ENCODE measurements at places on chromosomes 3 and 15.

- peak overlapping the region; percentile 87 for H3K27ac ChIP-seq
- DNase-seq = no peak
- peaks cover 99% of the 10 kb centered on the region for H3K36me3 ChIP-seq
- peak overlapping the region; percentile 23 for H3K4me3 ChIP-seq
- no peaks in the 10 kb centered on the region for H3K27me3 ChIP-seq
- H3K4me1 ChIP-seq = peaks cover 96% of the 10 kb centered on the region
Observed at GRCh38 chr3:18403061-18403460, 22.1 kb downstream of the SATB1 start.

DNA sequence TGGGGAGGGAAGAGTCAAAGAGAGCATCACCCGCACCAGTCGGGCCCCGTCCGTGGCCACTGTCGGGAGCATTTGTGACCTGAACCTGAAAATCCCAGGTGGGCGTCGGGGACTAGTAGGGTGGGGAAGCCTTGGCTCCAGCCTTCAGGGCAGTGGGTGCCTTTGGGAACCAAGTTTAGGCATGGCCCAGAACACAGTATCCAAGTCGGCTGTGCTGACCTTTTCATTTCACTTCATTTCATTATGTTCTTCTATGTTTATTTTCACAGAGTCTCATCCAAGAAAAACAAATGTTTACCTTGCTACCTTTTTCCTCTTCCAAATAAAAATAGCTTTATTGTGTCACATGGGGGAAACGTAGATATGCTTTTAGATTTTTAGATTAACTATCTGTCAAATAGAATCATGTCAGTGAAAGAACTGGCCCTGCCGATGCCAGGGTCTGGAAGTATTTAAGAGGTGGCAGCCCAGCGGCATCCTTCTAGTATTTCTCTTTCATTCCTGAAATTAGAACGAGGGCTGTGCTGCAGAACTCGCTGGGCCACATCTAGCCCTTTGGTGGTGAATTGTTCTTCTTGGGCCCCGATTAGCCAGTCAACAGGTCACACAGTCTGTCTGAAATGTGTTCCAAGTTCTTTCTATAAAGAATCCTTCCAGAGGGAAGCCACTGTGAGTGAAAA lies 60.5 kb downstream of the DNASE1L3 start:
- H3K27ac ChIP-seq = no peak overlapping the region
- no peak overlapping the region for H3K4me3 ChIP-seq
- H3K27me3 ChIP-seq = no peaks in the 10 kb centered on the region

- no peak for DNase-seq
- H3K27ac ChIP-seq = no peak overlapping the region
Observed at GRCh38 chr3:11724615-11725339, 81.1 kb upstream of the VGLL4 start.

- no peak overlapping the region for H3K4me3 ChIP-seq
- H3K4me1 ChIP-seq = no peaks in the 10 kb centered on the region
- H3K27ac ChIP-seq = no peak overlapping the region
- peaks cover 6% of the 10 kb centered on the region for H3K27me3 ChIP-seq
- DNase-seq = no peak
- H3K36me3 ChIP-seq = no peaks in the 10 kb centered on the region
Observed at GRCh38 chr3:36606871-36607765, 157.2 kb downstream of the DCLK3 start.

GRCh38 chr3:71565976-71566375 lies 17.6 kb downstream of the FOXP1 start:
- no peak overlapping the region for H3K4me3 ChIP-seq
- H3K36me3 ChIP-seq = peaks cover 16% of the 10 kb centered on the region
- H3K4me1 ChIP-seq = peaks cover 7% of the 10 kb centered on the region

- H3K36me3 ChIP-seq = no peaks in the 10 kb centered on the region
- no peak overlapping the region for H3K4me3 ChIP-seq
- no peaks in the 10 kb centered on the region for H3K4me1 ChIP-seq
Observed at GRCh38 chr15:68715111-68715510, 105.6 kb downstream of the ANP32A start.

DNA sequence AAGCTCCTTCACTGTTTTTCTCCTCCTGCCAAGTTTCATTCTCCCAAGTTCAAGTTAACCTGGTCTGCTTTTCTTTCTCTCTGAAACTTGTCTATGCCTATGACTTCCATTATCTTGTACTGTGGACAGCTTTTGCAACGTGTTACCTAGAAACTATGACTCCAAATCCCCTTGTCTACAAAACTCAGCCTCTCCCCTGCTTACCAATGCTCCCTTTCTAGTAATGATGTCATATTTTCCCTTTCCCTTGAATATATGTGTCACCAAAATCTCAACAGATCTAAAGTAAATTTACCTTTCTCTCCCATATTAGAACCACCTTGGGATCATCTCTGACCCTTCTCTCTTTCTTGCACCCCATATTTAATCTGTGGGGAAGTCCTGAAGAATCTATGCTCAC lies 10.5 kb upstream of the ABHD2 start:
- DNase-seq = no peak
- H3K4me1 ChIP-seq = peaks cover 29% of the 10 kb centered on the region
- H3K36me3 ChIP-seq = no peaks in the 10 kb centered on the region
- H3K4me3 ChIP-seq = no peak overlapping the region
- no peaks in the 10 kb centered on the region for H3K27me3 ChIP-seq
- H3K27ac ChIP-seq = peak overlapping the region; percentile 54

- H3K4me1 ChIP-seq = no peaks in the 10 kb centered on the region
- no peak overlapping the region for H3K27ac ChIP-seq
- peaks cover 11% of the 10 kb centered on the region for H3K27me3 ChIP-seq
- no peak overlapping the region for H3K4me3 ChIP-seq
- no peaks in the 10 kb centered on the region for H3K36me3 ChIP-seq
Observed at GRCh38 chr15:34124651-34125050, 22.8 kb downstream of the PGBD4 start.

DNA sequence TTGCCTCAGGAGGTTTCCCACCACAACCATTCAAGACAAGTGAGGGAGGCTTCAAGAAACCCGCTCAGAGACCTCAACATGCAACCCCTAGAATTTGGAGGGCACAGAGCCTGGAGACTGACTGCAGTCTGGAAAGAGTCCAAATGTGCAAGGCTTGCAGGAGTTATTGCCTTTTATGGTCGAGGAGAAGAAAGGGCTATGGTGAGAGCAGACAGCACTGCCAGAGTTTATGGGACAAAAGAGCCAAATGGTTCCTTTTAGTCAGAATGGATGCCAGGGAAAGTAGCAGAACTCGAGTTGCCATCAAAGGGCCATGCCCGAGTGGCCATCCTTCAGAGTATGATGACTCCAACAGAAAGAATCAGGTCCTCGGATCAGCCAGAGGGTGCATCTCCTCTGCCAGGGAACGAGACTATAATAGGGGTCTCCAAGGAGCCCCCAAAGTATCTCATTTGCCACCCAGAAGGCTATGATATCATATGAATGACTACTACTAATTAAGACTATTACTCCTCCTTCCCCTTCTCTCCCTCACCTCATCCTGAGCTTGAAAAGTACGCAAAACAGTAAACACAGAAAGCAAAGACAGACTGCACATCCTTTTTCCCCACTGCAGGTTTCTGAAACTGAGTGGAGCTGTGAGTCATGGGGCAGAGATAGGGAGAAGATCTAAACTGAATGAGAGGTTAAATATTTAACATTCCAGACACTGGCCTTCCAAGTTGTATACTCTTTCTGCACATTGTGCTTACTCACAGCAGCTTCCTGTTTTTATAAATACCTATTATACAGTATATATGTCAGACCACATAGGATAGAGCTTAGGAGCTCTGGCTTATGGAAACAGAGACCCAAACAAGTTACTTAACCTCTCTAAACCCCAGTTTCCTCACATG lies 33.9 kb upstream of the TMCO5A start:
- no peak for DNase-seq
- H3K4me3 ChIP-seq = no peak overlapping the region
- H3K27ac ChIP-seq = no peak overlapping the region
- H3K27me3 ChIP-seq = peaks cover 10% of the 10 kb centered on the region

DNA sequence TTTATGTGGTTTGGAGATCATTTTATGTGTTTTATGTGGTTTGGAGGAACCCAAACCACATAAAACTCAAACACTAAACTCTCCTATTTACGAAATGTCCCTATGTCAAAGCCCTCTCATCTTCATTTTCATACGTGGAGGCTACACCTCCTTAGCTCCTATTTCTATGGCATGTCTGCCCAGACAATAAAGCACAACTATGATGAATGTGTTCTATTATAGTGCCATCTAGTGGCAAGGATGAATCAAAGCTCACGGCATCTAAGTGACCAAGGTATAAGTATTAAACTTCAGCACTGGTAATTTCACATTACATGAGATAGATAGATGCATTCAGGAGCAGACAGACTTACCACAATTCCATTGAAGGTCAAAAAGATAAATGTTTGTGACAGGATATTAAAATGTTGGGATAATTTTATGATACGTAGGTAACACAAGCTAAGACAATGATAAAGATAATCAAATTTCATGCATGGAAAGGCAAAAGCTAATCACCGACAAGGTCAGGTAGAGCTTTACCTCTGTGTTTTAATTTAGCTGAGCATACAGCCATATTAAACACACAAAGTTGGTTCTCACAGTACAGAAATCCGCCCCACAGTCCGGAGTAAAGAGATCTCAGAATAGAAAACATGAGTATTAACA lies 130.6 kb upstream of the FHIT start:
- DNase-seq = no peak
- no peak overlapping the region for H3K4me3 ChIP-seq
- no peak overlapping the region for H3K27ac ChIP-seq
- H3K4me1 ChIP-seq = peaks cover 3% of the 10 kb centered on the region

DNA sequence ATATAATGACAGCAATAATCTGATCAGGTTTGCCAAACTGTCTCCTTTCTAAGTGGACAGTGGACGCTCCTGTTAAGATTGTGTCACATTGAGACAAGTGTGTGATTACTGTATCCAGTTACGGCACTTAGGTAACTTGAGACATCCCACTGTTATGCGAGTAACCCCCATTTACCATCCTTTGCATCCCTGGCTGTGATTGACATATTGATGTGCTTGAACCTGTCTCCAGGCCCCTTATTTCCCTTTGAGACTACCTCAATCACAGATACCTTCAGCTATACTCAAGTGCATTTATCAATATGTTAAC lies 785.2 kb downstream of the NR2F2 start:
- no peak for DNase-seq
- no peak overlapping the region for H3K4me3 ChIP-seq
- no peak overlapping the region for H3K27ac ChIP-seq

- no peaks in the 10 kb centered on the region for H3K36me3 ChIP-seq
- no peaks in the 10 kb centered on the region for H3K27me3 ChIP-seq
- H3K4me3 ChIP-seq = no peak overlapping the region
- H3K27ac ChIP-seq = peak overlapping the region; percentile 82
- peaks cover 25% of the 10 kb centered on the region for H3K4me1 ChIP-seq
- DNase-seq = no peak
Observed at GRCh38 chr3:31077826-31078225, 183.4 kb upstream of the GADL1 start.

DNA sequence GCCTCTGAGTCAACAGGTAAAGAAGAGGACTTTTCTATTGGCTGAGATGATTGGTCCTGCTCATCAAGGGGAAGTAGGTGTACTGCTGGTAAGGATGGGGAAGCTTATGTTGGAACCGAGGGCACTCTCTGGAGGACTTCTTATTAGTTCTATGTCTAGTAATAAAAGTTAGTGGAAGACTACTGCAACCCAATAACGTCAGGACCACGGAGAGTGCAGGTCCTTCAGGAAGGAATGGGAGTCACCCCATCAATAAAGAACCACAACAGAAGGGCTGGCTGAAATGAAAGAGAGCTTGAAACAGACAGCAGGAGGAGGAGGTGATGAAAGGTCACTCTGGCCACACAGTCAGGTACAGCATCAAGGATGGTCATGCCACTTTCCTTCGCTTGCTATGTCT lies 68.8 kb upstream of the PRR23E start:
- no peak overlapping the region for H3K4me3 ChIP-seq
- H3K27ac ChIP-seq = no peak overlapping the region
- no peak for DNase-seq
- H3K27me3 ChIP-seq = peaks cover 31% of the 10 kb centered on the region

DNA sequence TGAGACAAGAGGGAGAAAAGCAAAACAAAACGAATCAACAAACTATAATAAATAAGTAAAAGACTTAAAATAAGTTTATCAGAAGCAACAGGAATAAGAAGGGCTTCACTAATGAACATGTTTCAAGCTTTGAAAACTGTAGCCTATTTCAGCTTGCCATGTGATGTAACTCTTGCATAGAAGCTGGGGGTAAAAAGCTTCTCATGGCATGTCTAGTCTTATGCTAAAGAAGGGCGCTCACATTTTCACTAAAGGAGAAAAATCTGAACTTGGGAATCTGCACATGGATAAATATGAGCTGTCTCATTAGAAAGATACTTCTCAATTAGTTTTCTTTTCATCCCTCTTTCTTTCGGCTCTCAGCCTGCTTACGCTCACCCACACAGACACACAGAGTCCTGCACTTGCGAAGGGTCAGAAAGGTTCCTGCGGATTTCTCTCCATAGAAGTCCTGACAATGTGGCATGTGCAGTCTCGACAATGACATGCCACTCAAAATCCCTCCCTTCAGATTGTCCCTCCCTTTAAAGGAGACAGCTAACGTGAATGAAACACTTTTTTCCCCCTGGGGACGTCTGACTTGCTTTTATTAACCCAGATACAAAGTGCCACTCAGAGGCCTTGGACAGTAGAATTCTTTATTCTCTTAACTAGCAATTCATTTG lies 568.9 kb upstream of the NR2F2 start:
- no peaks in the 10 kb centered on the region for H3K4me1 ChIP-seq
- H3K36me3 ChIP-seq = no peaks in the 10 kb centered on the region
- no peak overlapping the region for H3K4me3 ChIP-seq
- no peak for DNase-seq
- H3K27me3 ChIP-seq = no peaks in the 10 kb centered on the region
- no peak overlapping the region for H3K27ac ChIP-seq

GRCh38 chr15:71411538-71412482 lies 296.5 kb downstream of the THSD4 start:
- H3K27ac ChIP-seq = no peak overlapping the region
- no peak for DNase-seq
- peaks cover 36% of the 10 kb centered on the region for H3K27me3 ChIP-seq
- no peaks in the 10 kb centered on the region for H3K36me3 ChIP-seq

Data from activated T-cell treated with anti-CD3 and anti-CD28 coated beads, Interleukin-2, amount 50 U/mL, for 24 hours (primary cell).